ENCODE measurements at places on chromosomes 12 and 14. TPM values are rescaled to one million over a fixed set of nuclear protein-coding genes. Genes with fewer than 3 reads are reported as not detected.

DNA sequence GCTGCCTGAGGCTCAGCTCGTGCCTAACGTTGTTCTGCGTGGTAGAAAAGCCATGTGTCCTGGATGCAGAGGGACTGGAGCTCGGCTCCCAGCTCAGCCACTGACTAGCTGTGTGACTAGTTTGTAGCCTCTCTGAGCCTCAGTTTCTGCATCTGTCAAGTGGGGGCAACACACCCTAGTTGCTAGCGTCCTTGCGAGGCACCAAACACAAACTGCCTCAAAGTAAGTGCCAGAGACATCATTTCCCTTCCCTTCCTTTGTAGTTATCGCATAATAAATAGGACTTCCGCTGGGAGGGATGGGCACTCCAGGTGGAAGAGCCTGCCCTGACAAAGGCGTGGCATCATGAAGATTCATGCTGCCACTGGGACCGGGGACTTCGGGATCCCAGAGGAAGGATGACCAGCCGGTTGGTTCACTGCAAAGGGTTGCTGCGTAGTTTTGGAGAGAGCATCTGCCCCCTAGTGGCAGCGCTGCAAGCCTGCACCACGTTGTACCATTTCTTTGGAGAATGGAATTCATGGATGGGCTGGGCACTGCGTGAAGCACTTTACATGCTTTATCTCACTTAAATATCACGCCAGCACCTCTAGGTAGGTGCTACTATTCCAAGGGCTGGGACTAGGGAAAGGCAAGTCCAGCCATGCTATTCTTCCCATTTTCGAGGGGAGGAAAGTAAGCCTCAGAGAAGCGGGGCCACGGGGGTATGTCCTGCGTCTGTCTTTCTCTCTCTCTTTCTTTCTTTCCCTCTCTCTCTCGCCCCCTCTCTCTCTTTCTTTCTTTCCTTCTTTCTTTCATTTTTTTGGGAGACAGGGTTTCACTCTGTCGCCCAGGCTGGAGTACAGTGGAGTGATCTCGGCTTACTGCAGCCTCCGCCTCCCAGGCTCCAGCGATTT is 4.6 kb downstream of the CCDC197 start:
- peak; percentile 76 for DNase-seq

DNA sequence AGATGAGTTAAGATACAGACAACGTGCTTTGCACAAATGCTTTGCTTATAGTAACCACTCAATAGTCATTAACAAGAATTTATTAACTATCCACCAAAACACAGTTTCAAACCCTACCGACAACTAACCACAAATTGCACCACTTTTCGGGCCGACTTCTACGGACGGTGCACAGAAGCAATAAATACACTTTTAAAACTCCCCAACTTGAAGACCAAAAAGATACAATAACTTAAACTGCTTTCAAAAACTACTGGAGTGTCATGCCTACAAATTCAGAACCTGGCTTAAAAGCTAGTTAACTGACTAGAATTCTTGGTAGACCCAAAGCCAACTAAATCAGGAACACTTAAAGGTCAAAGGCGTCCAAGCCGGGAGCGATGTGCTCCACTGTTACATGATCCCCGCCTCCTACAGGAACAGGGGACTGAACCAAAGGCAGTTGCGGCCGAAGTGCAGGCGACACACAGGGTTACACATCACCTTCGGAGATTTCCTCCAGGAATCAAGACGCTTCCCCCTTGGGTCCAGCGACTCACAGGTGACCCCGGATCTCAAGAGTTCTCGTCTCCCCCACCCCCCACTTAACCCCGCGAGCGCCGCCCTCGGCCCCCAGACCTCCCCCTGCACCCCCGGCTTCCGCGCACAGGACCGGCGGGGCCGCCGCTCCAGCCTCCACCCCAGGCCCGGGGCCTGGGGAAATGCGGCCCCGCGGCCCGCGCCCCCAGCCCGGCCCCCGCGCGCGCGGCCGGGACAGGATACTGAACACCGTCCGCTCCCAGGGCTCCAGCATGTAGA is 507 bp downstream of the SPTSSA start:
- DNase-seq: peak; percentile 51

GRCh38 chr12:70880744-70881143 is 39.8 kb downstream of the PTPRR start:
- no peak for DNase-seq

- DNase-seq: peak; percentile 24
These were observed 105.5 kb downstream of the NTS start for GRCh38 chr12:85979641-85980040.

Gene THAP2
- total RNA-seq: 3.8 TPM

Gene KRT72
- total RNA-seq: not detected

Data from fibroblast of the aortic adventitia (primary cell).